Subcutaneous adipose tissue (tissue), 4 donors: ENCODE measurements at places on chromosomes 2 and 18. TPM values are rescaled to one million over a fixed set of nuclear protein-coding genes. Genes with fewer than 3 reads are reported as not detected.

The UGP2 gene
- total RNA-seq = 289 TPM

The UGT1A10 gene
- total RNA-seq = not detected

The MAP3K20 gene
- total RNA-seq = 67.2 TPM

The ANKRD30BL gene
- total RNA-seq = not detected

The LYG1 gene
- total RNA-seq = not detected

The MCFD2 gene
- total RNA-seq = 94.4 TPM

The ANO7 gene
- total RNA-seq = 0.34 TPM

The ALPI gene
- not detected for total RNA-seq

The ST6GAL2 gene
- 0.17 TPM for total RNA-seq

The RTP5 gene
- 0.33 TPM for total RNA-seq
